ENCODE measurements at places on chromosomes 11 and 22.

GRCh38 chr22:49881856-49882255 is 28.2 kb downstream of the ZBED4 start:
- H3K4me3 ChIP-seq, result no peak overlapping the region
- H3K27me3 ChIP-seq, result no peaks in the 10 kb centered on the region
- H3K27ac ChIP-seq, result no peak overlapping the region
- DNase-seq, result no peak
- peaks cover 29% of the 10 kb centered on the region for H3K4me1 ChIP-seq

GRCh38 chr11:94925422-94926270 is 47.7 kb downstream of the CWC15 start:
- H3K4me1 ChIP-seq, result peaks cover 38% of the 10 kb centered on the region
- peak overlapping the region; percentile 17 for H3K4me3 ChIP-seq
- H3K27me3 ChIP-seq, result no peaks in the 10 kb centered on the region
- DNase-seq, result no peak

GRCh38 chr22:43345761-43346301 is 2.7 kb upstream of the SCUBE1 start:
- H3K36me3 ChIP-seq, result no peaks in the 10 kb centered on the region
- H3K4me1 ChIP-seq, result peaks cover 12% of the 10 kb centered on the region
- no peak for DNase-seq
- H3K27me3 ChIP-seq, result peaks cover 82% of the 10 kb centered on the region
- peak overlapping the region; percentile 56 for H3K4me3 ChIP-seq

DNA sequence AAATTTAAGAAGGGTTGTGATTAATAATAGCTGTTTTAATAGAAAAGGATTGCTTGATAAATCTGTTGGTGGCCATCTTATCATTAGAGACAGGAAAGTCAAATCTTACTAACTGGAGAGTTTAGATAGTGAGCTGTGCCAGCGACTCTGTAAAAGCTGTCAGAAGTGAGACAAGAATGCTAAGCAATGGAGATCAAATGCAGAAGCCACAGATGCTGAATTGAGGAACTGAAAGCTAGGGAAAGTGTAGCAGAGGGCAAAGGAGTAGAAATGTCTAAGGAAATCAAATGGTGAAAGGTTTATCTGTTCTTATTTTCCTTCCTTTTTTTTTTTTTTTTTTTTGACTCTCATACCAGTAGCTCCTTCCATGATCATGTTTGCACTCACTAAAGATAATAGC is 13.7 kb downstream of the MS4A13 start:
- DNase-seq, result peak; percentile 67
- peaks cover 11% of the 10 kb centered on the region for H3K4me1 ChIP-seq
- peak overlapping the region; percentile 22 for H3K27ac ChIP-seq
- H3K27me3 ChIP-seq, result peaks cover 5% of the 10 kb centered on the region
- H3K4me3 ChIP-seq, result no peak overlapping the region

DNA sequence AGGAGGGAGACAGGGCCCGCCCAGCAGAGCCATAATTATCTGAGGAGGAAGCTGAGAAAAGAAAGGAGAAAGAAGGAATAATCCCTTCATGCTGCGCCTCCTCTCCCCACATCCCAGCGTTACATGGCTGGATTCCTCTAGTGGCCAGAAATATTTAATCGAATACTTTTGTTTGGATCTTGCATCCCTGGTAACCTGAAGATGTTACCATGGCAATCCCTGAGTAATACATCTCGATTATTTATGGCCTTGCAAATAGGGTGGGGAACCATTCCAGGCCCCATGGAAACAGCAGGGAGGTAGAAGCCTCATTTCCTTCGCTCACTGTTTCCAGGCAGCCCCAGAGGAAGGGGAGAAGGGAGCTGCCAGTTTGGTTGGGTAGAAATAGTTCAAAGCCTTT is 357.7 kb downstream of the BUD13 start:
- H3K27ac ChIP-seq, result no peak overlapping the region
- H3K4me3 ChIP-seq, result no peak overlapping the region
- DNase-seq, result no peak
- no peaks in the 10 kb centered on the region for H3K36me3 ChIP-seq
- no peaks in the 10 kb centered on the region for H3K4me1 ChIP-seq

Measured in naive B cell (primary cell).